Adrenal gland (tissue), 19 donors: ENCODE measurements at places on chromosomes 7 and 10. TPM values are rescaled to one million over a fixed set of nuclear protein-coding genes. Genes with fewer than 3 reads are reported as not detected.

DNA sequence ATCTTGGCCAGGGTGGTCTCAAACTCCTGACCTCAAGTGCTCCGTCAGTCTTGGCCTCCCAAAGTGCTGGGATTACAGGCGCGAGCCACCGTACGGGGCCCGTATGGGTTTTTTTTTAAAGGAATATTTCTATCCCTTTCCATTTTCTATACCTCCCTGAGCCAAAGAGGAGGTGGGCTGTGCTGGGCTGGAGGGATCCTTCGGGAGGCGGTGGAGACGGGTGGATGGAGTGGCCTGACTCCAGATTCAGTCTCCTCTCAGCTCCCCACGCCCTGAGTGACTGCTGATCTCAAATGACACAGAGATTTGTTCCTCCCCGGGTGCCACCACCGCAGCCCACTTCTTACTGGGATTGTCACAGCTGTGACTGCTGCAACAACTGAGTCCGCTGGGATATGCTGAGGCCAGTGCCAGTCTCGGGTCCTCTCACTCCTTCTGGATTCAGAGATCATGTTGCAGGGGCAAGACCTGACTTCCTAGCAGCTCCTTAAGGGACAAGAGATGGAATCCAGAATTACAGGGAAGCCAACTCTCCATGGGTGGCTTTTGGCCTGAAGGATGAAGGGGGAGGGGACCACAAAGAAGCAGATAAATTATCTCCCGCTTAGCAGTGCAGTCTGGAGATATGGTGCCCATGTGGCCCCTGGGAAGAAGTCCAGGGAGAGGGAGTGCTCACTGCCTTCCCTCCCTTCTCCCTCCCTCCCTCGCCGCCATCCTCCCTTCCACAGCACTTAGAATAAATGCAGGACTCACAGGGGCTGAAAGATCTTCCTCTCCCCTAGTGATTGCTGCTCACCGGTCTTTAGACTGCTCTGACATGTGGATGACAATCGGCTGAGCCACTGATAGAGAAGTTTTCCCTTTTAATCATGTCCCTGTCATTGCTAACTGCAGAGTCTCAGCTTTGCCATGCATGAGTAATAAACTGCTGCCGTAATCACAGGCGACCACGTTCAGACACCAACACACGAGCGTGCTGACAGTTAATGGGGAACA, 14.3 kb downstream of the GALNT17 start:
- no peak for DNase-seq

DNA sequence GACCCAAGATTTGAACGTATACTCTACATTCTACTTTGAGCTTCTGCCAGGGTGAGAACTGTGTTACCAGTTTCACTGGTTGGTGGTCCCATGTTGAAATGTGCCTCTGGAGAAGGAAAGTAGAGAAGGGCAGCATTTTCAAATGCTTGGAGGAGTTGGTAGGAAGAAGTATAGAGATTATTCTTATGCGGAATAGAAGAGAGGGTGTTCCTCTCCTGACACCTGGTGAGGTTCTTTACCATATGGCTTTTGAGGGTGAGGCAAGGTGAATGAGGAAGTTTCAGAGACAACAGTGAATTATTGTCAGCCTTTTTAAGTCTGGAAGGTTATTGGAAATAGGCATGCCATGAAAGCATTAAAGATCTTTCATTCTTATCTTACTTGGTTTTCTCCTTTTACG, 34.3 kb downstream of the R3HCC1L start:
- no peak for DNase-seq

DNA sequence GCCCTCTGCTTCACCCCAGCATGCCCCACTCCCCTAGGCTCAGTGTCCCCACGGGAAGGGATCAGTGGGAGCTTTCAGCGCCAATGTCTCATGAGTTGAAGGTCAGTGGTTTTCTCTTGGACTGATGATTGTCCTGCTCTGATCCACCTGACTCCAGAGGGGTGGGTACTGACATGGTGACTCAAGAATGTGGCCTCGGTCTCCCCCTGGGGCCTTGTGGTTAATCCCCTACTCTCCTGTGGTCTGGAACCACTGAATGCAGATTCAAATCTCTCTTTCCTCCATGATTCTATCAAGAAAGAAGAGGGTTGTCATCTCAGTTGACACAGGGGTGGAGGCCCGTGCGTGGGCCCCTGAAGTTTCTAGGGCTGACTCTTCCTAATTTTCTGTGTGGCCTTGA, 176.9 kb downstream of the RPS24 start:
- no peak for DNase-seq

GRCh38 chr7:18754766-18755165, 259.2 kb downstream of the HDAC9 start:
- no peak for DNase-seq

- no peak for DNase-seq
These were observed 49.7 kb upstream of the ANTXRL start for GRCh38 chr10:46236941-46237681.

The SLC26A5 gene
- total RNA-seq, result 0.14 TPM

The FRMPD2 gene
- total RNA-seq, result not detected

- no peak for DNase-seq
These were observed 49.6 kb upstream of the UBN2 start for GRCh38 chr7:139181404-139181803.

The SPDYE1 gene
- not detected for total RNA-seq

- DNase-seq, result no peak
These were observed 156.6 kb upstream of the IMMP2L start for GRCh38 chr7:111718886-111719285.

DNA sequence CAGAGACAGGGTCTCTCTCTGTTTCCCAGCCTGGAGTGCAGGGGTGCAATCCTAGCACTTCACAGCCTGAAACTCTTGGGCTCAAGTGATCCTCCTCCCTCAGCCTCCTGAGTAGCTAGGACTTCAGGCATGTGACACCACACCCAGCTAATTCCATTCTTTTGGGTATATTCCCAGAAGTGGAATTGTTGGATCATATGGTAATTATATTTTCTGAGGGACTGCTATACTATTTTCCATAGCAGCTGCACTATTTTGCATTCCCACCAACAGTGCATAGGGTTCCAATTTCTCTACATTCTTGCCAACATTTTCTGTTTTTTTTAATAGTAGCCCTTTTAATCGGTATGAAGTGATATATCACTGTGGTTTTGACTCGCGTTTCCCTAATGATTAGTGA, 30.0 kb upstream of the RAB11FIP2 start:
- no peak for DNase-seq

DNA sequence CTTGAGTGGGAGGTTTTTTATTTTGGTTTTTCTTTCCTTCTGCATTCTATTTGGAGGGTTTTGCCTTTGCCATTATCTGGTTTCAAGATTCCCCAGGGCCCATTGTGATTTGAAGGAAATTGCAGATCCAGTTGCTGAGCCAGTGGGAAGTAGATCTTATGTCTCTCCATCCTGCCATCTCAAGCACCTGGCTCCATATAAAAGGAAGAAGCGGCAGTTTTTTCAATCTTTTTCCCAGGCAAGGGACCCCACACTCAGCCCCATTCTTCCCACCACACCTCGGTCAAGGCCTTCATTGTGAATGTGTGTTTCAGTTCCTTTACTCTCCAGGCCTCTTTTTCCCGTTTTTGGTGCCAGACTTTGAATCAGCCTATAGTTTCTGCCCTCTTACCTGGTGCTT, 95.8 kb downstream of the MYO3A start:
- no peak for DNase-seq

- DNase-seq, result no peak
These were observed 77.1 kb downstream of the GSAP start for GRCh38 chr7:77338883-77339629.

DNA sequence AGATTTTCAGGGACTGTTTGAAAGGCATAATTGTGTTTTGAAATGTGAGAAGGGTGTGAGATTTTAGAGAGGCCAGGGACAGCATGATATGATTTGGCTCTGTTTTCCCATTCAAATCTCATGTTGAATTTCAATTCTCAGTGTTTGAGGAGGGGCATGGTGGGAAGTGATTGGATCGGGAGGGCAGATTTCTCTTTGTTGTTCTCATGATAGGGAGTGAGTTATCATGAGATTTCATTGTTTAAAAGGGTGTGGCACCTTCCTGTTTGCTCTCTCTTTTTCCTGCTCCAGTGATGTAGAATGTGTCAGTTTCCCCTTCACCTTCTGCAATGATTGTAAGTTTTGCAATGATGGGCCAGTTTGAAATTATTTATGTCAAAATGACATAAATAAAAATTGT, 113.0 kb upstream of the PCDH15 start:
- no peak for DNase-seq

- DNase-seq, result no peak
These were observed 29.3 kb upstream of the PDCD4 start for GRCh38 chr10:110842326-110842904.

The ACTL6B gene
- 1.7 TPM for total RNA-seq

DNA sequence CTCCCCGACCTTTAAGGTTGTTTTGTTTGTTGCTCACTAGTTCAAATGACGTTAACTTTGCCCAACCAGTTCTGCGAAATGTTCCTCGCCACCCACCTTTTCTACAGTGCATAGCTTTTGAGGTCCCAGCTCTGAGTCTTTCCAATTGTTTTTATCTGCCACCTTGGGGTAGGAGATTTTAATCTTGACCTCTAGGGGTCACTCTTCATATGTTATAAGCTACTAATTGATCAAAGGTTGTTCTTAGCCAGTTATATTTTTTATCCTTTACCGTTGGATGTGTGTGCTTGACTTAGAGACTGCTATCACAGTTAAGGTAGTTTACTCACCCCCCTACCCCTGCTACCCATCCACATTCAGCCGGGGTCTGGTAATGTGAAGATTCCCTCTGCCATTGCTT, 372.4 kb downstream of the SUGCT start:
- no peak for DNase-seq

The CDK14 gene
- total RNA-seq, result 3.0 TPM

The OLAH gene
- 1.5 TPM for total RNA-seq

DNA sequence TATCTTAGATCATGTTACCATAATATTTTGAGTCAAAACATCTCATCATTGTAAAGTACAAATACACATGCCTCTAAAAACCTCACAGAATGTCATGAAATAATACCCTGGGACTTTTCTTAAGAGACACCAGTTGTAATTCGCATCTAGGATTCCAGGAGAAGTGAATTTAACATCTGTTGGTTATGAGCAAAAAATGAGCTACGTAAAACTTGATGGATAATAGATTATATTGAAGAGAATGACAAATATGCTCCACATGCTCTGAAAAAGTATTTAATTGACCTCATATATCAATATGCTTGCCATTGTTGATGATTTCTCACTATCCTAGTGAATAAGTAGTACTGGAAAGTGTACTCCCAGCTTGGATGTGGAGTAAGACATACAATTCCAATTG, 227.0 kb downstream of the BBS9 start:
- DNase-seq, result no peak

DNA sequence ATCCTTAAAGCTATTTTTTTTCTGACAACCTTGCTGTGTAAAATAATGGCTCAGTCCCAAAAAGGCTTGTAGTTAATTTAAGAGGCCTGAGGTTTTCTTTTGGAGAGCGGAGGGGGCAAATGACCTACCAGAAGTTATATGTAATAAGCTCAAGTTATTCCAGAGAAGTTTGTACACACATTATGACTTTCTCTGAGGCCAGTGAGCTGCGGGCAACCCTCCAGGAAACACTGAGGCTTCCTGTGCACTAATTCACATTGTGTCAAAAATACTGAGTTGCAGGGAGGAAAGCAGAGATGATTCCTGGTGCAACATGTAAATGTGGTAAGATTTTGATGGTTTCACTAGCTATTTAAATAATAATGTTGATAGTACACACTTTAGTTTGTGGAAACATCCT, 188.6 kb downstream of the DIP2C start:
- DNase-seq, result no peak

- DNase-seq, result no peak
These were observed 1159.0 kb downstream of the TYW1 start for GRCh38 chr7:68155676-68156075.

- DNase-seq, result peak; percentile 64
These were observed 8.2 kb downstream of the PRXL2A start for GRCh38 chr10:80416479-80417098.

GRCh38 chr10:89428877-89429276, 14.5 kb downstream of the IFIT5 start:
- no peak for DNase-seq

The UPK3B gene
- 0.22 TPM for total RNA-seq

DNA sequence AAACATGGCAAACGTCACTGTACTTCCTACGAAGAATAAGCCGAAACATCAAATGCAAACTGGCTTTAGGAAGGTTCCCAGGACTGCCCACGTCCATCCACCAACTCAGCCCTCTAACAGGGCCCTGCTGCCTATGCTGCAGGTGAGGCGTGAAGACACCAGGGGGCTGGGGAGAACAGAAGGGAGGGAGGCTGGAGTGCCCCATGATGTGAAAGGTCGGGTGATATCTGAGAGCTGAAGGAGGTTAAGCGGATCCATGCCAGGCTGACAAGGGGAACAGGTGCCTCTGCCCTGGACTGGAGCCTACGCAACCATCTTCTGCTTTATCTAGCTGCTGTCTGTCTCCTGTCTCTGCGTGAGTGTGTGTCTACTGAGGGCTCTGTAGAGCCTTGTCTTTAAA, 40.2 kb upstream of the ATP6V0A4 start:
- DNase-seq, result no peak
